ENCODE measurements at places on chromosomes 7 and 10.

GRCh38 chr7:92647652-92648051 is 57.5 kb upstream of the FAM133B start:
- DNase-seq = no peak

- no peak for DNase-seq
Observed at GRCh38 chr7:36439624-36440023, 50.0 kb downstream of the ANLN start.

- DNase-seq = no peak
Observed at GRCh38 chr7:157271315-157271990, 65.4 kb upstream of the DNAJB6 start.

DNA sequence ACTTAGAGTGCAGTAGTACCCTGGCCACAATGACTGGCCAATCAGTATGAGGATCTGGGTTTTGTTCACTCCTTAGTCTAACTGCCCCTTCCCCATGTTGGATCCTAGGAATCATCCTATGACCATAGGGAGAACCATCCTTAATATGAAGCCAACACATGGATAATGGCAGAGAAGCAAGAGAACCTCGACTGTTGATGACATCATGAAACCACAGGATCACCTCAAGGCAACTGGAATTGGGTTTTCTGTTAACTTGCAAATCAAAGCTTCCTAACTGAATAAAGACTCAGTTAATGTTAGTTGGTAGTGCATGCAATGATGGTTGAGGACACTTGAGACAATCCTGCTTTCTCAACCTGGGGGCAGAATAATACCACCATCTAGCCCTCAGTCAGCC is 3.3 kb upstream of the PRXL2A start:
- DNase-seq = no peak

GRCh38 chr7:126570845-126571244 is 681.9 kb downstream of the GRM8 start:
- DNase-seq = no peak

DNA sequence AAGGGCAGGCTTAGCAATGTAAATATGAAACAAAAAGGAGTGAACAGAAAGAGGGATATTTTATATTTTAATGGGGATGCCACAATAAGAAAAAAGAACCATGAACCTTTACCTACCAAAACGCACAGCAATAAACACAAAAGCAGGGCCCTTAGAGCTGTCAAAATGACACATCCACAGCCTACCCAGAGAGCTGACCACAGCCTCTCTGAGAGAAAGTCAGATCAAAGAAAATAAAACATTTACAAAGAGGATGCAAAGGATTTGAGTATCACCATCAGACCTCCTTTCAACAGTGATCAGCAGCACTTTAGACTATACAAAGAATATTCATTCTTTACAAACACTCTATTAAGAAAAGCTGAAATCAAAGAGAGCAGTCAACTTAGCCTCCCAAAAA is 52.9 kb downstream of the ERCC6 start:
- no peak for DNase-seq

- DNase-seq = no peak
Observed at GRCh38 chr7:101590663-101591435, 38.2 kb downstream of the MYL10 start.

DNA sequence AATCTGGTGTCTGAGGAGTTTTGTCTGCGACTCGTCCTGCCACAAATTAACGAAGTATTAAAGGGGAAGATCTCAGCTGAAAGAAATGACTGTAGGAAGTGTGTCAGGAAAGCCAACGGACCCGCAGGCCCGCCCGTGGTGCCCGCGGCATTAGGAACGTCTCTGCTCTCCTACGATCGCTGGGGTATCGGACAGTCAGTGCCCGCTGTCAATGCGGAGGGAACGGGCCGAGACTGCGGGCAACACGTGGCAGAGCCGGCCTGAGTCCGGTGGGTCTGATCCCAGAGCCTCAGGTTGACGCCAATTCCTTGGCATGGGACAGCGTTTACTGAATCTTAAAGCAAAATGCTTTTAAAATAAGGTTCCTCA is 128.7 kb downstream of the KBTBD2 start:
- no peak for DNase-seq

DNA sequence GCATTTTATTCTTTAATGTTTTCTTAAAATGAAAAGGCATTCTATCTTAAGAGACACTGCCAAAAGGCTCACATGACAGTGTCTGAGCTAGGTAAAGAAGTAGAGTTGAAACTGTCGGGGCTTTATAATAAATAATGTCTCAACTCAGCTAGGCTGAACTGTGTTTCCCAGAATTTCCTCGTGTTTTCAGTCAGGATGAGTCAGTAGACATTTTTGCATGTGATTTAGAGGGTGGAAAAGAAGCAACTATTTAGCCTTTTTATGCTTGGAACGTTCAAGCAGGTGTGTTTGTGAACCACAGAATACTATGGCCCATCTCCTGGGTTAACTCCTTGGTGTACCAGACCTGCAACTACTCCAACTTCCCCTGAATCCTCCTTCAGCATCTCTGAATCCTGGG is 23.4 kb upstream of the LIPA start:
- no peak for DNase-seq

- no peak for DNase-seq
Observed at GRCh38 chr10:97597778-97598177, 8.3 kb downstream of the C10orf62 start.

DNA sequence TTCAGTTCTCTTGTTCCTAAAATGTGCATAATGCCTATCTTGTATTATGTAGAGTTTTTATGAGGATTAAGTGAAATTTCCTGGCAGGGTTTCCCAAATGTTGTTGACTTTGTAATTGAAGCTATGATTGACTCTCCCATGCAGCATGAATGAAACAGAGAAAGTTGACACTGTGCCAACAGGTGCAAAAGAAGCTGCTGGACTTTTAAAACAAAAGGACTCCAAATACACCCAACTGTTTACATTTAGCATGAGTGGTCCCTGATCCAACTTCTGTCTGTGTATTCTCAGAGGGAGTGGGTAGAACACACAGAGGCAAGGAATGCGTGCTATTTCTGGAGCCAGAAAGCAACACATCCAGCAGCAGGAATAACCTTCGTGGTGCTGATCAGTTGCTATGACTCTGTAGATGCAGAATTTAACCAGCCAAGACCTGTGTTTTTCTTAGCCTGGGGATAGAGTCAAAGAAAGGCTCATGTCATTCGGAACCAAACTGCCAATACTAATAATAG is 14.4 kb upstream of the RBM20 start:
- peak; percentile 93 for DNase-seq

- DNase-seq = no peak
Observed at GRCh38 chr10:48568546-48568945, 36.3 kb downstream of the ARHGAP22 start.

DNA sequence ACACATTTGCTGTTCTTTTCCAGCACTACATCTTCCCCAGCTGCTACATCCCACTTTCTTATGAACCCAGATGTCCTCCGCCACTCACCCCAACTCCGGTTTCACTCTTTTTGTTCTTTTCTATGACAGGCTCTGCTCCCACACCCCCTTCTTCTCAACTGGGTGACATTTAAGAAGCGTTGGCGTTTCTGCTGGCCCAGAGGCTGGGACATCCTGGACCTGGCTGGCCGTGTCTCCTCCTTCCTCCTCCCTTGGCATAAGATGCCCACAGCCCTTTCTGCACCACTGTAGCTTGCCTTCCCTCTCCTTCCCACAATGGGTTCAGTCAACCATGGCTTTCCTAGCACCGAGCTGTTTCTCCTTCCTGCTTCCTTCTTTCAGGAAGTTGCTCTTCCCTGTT is 9.4 kb upstream of the CALML5 start:
- DNase-seq = no peak

- DNase-seq = no peak
Observed at GRCh38 chr7:11492307-11492706, 339.7 kb downstream of the THSD7A start.

DNA sequence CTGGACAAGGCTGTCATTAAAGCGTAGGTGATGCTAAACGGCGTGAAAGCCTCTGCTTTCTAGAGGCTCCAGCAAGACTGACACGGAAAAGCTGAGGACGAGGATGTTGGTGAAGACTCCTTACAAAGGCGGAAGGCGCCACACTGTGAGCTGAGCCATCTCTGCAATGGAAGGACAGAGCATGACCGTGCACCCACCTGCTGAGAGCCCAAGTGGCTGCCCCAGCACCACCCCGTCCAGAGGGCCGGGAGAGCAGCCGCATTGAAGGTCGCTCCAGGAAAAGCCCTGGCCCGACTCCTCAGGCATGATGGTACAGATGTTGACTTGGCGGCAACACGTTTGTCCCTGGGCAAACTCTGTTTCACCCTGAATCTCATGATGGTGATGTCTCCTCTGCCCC is 492.7 kb downstream of the DNAJB6 start:
- peak; percentile 39 for DNase-seq

- DNase-seq = no peak
Observed at GRCh38 chr7:128781851-128782250, 6.3 kb upstream of the OPN1SW start.

DNA sequence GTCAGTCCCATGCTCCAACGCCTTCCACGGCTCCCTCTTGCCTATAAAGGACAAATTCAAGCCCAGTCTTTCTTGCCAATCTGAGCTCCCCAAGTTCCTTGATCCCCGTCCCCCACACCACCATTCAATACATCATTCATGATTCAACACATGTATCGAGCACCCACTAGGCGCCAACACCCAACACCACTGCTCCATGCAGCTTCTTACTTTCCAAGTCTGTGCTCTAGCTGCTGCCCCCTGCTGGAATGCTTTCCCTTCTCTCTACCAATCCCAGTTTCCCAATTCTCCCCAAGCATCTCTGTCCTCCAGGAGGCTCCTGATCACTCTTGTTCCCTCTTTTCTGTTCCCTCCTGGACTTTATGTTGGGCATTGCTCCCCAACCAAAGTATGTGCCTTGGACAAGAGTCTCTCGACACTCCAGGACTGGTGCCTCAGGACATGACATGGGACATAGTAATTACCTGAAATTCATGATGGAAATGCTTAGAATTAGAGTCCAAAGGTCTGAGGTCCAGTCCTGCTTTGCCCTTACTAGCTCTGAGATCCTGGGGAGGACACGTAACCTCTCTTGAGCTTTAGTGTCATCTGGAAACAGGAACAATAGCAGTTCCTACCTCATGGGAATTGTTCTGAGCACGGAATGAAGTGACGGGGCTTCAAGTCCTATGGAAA is 172.7 kb downstream of the NEURL1 start:
- no peak for DNase-seq

- DNase-seq = no peak
Observed at GRCh38 chr10:86372784-86373239, 6.2 kb upstream of the GRID1 start.

DNA sequence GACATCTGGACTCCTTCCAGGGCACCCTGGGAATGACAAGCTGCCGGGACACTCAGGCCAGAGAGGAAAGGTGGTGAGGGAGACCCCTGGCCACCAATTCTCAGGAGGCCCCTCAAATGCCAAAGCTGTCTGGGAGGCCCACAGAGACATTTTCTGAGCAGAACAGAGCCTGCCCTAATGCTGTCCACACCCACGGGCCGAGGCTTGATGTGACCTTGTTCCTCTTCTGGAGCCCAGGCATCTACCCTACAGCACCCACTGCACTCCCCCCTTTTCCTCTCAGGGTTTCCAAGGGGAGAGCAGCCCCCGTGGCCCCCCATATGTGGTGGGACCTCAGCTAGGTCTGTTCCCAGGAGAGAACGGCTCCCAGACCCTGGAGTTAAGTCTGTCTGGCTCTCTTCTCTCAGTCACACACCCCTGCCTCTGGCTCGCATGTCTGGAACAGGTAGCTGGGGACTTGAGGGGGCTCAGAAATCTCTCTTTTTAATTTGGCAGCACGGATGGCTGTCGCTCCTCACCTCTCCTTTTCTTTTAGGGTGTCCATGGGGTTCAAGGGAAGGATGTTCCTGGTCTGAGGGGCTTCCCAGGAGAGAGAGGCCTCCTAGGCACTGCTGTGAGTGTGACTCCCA is 16.8 kb upstream of the VOPP1 start:
- no peak for DNase-seq

DNA sequence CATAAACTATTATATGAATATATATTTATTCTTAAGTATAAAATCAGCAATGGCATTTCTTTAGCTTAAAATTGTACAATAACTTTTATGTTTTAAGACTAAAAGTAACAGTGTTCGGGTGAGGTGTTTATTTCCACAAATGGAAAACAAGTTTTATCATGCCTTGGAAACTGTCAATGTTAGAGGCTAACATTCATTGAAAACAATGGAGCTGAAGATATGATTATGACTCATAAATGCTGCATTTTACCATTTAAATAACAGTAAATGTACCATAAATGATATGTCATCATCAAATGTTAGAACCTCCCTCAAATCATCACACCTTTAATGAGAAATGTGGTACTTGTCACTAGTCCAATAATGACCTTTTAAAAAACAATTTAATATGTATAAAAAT is 897.3 kb downstream of the PCDH15 start:
- no peak for DNase-seq

- peak; percentile 96 for DNase-seq
Observed at GRCh38 chr7:109476409-109476808, 906.7 kb downstream of the DNAJB9 start.

GRCh38 chr7:48350515-48350914 is 179.3 kb downstream of the ABCA13 start:
- DNase-seq = no peak

GRCh38 chr7:139092090-139092796 is 17.3 kb downstream of the ZC3HAV1 start:
- no peak for DNase-seq

GRCh38 chr7:156004265-156005201 is 192.3 kb upstream of the SHH start:
- DNase-seq = no peak

DNA sequence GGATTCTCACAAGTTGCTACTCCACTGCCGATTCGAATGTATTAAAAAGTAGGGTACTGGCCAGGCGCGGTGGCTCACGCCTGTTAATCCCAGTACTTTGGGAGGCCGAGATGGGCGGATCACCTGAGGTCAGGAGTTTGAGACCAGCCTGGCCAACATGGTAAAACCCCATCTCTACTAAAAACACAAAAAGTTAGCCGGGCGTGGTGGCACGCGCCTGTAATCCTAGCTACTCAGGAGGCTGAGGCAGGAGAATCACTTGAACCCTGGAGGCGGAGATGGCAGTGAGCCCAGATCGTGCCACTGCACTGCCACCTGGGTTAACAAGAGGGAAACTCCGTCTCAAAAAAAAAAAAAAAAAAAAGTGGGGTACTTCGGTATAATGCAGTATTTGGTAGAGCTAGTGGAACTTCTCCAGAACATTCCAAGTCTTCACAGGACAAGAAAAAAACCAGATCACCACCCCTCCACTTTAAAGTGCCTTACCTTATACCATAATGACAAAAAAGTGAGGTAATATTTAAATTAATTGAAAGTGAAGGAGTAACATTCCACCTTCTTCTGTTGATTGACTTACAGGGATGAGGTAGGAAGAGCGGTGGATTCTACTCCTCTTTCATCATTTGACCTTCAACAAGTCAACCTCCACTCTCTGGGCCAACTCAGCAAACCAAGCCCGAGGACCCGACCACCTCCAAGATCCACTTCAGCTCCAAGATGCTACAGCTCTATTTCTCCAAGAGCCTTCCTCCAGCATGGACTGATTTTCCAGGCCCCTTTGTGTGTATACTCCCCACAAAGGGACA is 2.0 kb downstream of the BAZ1B start:
- no peak for DNase-seq
